Kasumi-1 (cell line): ENCODE measurements at places on chromosomes 7 and 10.
A peak's percentile ranks its signal among the peaks of the same experiment; 100 is the strongest.

DNA sequence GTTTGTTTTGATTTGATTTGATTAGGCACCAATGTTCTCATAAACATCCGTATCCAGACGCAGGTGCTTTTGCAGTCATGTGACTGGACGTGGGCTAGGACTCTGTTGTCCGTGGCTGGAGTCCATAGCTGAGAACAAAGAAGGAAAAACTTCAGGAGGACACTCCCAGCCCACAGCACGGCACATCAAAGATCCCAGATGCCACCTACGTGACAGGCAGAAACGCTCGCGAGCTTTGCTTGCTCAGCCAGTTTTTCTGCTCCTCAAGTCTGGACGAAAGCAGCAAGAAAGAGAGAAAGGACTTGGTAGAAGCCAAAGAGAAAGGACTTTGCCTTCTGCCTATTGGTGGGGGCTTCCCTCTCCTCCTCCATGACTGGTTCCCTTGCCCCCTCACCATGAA, 6.9 kb upstream of the ZKSCAN1 start:
- no peak for DNase-seq

- DNase-seq = no peak
Observed at GRCh38 chr7:115097175-115097671, 175.3 kb downstream of the MDFIC start.

- DNase-seq = peak; percentile 93
Observed at GRCh38 chr10:97543025-97543546, 29.5 kb upstream of the ANKRD2 start.

- peak; percentile 97 for DNase-seq
Observed at GRCh38 chr10:88932539-88933256, 19.9 kb downstream of the ACTA2 start.

DNA sequence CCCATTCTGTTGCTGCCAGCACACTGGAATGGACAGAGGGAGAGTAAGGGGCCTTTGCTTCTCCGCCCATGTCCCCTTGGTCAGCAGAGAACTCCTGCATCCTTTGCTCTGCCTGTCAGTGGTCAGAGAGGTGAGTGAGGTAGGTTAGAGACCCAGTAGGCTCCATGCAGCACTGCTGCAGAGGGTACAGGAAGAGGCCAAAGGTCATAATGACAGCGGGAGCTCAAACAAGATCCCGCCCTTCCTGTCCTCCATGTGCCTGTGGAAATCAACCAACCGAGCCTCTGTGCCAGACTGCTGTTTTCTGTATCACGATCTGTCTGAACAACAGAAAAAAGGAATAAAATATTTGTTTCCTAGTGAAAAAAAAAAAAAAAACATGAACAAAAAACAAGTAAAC, 81.4 kb downstream of the ZNF33B start:
- no peak for DNase-seq

- no peak for DNase-seq
Observed at GRCh38 chr10:75499556-75500160, 68.2 kb downstream of the LRMDA start.

DNA sequence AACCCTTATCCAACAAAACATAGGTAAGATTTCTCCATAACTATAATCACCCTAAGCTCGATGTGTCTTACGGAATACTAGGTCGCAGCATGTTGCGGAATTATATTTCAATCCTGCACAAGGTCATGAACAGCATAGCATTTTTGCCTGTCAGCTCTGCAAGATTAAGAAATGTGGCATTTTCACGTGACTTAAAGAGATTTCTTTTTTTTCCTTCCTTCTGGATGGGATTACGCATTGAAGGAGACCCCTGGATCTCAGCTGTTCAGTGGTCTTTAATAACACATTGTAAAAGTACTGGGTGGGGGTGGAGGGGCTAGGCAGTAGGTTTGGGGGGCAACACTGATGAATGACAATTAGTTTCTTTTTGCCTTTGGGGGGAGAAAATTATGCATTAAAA, 106.7 kb downstream of the CUBN start:
- no peak for DNase-seq

GRCh38 chr10:22774102-22774501, 59.7 kb upstream of the PIP4K2A start:
- DNase-seq = no peak

DNA sequence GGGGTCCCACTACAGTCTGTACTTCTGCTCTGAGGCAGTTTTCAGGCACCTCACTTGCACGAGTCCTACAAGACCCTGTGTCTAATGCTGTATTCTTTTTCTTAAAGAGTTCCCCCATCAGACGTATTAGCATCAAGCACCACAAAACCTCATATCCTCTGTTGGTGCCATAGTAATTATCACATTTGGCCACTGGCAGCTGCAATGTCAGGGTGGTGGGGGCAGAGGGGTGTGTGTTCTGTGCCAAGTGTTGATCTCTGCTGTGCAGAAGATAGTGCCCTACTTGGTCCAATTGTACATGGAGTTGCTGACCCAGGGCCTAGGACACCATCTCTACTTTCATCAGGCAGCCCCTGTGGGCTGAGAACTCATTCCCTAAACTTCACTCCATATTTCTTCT, 20.0 kb upstream of the JAZF1 start:
- no peak for DNase-seq

- DNase-seq = no peak
Observed at GRCh38 chr7:149761307-149761706, 12.1 kb downstream of the ZNF467 start.

DNA sequence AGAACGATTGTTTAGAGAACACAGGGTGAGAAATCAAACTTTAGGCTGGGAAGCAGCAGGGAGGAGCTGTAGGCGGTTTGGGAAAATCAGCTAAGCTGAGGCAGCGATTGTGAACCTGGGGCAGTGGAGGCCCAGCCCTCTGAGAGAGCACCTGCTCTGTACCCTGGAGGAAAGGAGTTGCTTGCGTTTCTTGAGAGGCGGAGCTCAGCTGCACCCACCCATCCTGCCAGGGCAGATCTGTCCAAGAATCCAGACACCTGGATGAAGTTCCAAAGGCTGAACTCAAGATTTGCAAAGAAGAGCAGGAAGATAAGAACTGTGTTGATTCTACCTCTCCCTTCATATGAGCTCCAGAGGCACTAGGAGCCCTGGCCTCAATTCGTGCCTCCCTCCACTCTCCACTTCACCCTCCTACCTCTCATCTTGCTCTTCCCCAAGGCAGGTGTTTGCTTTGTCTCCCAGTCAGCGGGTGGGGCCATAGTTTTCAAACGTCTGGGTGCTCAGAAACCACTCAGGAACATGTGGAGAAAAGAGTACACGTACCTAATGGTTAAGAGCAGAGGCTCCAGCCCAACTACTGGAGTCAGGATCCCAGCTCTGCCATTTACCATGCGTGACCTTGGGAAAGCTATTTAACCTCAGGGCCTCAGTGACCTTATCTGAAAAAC, 21.5 kb upstream of the TMEM213 start:
- DNase-seq = no peak

GRCh38 chr10:50362547-50363125, 111.3 kb upstream of the ASAH2 start:
- peak; percentile 54 for DNase-seq

DNA sequence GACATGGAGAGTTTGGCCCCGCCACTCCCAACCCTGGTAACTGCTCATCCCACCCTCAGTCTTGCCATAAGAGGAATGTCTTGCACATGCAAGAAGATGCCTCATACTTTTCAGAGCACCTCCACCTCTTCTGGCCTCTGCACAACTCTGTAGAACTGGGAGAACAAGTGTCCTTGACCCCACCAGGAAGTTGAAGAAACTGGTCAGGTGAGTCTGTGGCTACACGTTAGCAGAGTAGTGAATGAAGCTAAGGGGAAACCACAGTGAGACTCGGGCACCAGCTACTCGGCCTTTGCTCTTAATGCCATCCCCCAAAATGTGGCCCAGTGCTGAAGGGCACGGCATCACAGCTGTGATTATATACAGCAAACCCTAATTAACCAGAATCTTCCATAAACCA, 110.1 kb downstream of the ARID5B start:
- DNase-seq = no peak

DNA sequence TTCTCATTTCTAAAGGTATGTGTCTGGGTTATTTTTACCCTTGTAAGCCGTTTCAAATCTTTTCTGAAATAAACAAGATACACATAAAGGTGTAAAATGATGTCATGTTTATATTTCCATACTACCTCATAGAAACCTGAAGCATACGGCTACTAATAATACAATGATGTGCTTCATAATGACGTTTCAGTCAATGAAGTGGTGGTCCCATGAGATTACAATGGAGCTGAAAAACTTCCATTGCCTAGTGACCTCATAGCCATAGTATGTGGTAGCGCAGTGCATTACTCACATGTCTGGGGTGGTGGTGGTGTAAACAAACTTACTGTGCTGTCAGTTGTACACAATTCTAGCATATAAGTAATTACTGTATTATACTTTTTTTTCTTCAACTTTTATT, 24.9 kb downstream of the EPDR1 start:
- DNase-seq = no peak

DNA sequence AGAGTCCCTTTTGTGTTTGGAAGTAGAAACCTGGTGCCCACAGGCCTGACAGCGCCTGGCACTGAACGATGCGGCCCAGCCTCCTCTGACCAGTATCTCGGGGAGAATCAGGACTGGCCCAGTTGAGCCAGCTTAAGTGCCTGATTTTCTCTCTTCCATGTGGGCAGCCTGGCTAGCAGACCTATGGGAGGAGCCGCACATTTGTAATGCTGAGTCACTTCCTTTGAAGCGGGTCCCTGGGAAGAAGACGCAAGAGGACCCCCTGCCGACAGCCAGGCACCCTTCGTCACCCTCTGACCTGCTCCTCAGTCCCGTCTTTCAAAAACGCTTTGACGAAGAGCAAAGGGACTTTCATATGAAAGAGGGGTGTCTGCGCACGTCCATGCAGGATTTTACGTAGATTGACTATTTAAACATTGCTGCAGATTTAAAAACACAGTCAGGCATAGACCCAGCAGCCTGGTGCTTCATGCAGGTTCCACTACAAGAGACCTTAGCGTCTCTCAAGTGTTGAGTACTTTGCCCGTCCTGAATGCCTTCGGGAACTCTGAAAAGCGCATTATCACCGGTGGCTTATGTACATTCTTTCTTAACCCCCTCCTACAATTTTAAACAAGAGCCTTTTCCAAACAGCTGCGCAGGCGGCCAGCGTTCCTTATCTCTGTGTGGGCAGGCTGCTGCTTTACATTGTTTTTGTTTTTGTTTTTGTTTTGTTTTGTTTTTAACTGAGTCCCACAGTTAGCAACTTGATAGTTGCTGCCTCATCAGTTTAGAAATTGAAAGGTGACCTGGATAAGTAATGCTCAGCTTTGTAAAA, 36.5 kb upstream of the AP5Z1 start:
- DNase-seq = peak; percentile 51

GRCh38 chr10:52574697-52575096, 197.9 kb downstream of the MBL2 start:
- no peak for DNase-seq

DNA sequence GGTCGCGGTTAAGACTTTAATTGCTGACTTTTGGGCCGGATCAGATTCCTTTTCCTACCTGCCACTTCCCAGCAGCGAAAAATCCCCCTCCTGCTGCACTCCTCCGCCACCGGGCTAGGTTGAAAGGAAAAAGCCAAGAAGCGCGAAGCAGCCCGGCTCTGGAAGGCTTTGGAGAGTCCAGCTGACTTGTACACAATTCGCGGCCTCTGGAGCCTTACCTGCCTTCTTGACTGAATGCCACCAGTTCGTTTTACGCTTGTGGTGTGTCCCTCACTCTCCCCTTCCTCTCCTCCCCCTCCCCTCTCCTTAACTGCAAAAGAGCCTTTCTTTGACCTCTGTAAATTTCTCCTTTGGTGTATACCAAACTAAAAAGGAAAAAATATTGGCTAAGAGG, 2.7 kb upstream of the FEZF1 start:
- no peak for DNase-seq

DNA sequence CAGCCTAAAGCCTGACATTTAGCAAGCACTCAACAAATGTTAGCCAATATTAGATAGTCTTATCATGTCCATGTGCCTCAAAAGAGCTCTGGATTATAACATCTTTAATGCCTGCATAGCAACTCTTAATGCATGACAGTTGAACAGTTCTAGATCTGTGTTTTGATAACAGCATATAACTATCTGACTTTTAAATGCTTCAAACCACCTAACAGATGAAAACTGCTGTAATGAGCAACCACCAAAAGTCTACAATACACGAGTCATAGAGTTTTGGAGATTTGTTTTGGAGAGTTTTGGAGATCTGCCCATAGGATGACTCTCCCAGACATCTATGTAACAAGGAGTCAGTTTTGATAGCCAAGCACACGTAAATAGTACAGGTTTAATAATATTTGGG, 227.3 kb downstream of the TWIST1 start:
- no peak for DNase-seq

GRCh38 chr10:93465806-93466675, 16.1 kb downstream of the MYOF start:
- DNase-seq = no peak

DNA sequence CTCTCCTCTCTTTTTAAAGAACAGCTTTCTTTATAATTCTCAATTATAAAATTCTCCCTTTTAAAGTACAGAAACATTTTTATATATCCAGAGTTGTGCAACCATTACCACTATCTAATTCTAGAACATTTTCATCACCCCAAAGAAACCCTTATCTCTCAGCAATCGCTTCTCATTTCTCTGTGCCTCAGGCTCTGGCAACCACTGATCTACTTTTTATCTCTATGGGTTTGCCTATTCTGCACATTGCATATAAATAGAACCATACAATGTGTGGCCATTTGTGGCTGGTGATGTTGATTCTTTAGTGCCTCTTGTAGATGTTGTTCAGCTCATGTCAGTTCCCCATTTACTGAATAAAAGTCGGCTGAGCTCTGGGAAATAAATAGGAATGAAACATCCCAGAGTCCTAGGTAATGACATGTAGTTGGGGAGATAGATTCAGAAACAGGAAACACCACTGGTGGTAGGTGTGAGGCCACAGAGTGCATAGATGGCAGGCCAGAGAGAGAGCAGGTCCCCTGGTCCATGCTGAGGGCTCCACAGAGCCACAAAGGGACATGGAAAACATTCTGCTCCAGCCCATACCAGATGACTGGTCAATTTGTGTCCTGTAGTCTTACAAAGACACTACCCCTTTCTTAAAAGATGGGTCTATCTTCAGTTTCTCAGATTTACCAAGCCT, 126.5 kb downstream of the PLPP4 start:
- DNase-seq = no peak

DNA sequence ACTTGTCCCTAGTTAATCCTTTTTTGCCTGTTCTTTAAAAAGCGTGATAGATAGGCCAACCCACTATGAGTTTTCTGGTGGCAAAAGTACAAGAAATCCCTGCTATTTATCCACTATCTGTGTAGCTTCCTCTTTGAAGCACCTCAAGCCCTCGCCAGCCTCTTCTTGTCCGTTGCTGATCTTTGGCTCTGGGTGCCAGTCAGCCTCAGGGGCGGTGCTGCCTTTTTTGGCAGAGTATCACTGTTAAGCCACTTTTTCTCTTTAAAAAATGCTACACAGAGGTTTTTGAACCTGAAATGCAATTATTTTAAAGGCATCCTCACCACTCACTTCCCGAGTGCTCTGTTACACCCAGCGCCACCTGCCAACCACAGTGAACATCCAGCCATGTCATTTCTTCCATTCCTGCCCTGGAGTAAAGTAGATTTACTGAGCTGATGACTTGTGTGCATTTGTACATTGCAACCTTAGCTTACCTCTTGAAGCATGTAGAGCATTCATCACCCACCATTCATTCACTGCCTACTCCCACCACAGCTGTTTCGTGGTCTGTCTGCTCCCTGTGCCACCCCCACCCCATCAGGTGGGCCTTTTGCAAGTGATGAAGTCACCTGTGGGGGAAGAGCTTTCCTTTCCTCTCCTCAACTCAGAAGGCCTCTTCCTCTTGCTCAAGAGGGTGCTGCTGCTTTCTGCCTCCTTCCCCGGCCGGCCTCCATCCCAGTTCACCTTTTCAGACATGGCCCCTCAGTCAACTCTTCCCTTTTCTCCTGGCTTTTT, 414.2 kb upstream of the GALNT17 start:
- DNase-seq = no peak

GRCh38 chr7:78189762-78190161, 391.2 kb downstream of the PHTF2 start:
- DNase-seq = no peak
